ENCODE measurements at places on chromosomes 4 and X. TPM values are rescaled to one million over a fixed set of nuclear protein-coding genes. Genes with fewer than 3 reads are reported as not detected.

Gene RAI2
- 1.4 TPM for total RNA-seq

Gene ART3
- total RNA-seq: 8.0 TPM

Gene BMPR1B
- total RNA-seq: 4.5 TPM

Gene PLP1
- 57.5 TPM for total RNA-seq

Gene TCEAL5
- total RNA-seq: 1.1 TPM

GRCh38 chr4:130511776-130512175, 1415.8 kb downstream of the C4orf33 start:
- DNase-seq: no peak

- DNase-seq: peak; percentile 0
Observed at GRCh38 chrX:105869701-105870100, 47.4 kb downstream of the NRK start.

DNA sequence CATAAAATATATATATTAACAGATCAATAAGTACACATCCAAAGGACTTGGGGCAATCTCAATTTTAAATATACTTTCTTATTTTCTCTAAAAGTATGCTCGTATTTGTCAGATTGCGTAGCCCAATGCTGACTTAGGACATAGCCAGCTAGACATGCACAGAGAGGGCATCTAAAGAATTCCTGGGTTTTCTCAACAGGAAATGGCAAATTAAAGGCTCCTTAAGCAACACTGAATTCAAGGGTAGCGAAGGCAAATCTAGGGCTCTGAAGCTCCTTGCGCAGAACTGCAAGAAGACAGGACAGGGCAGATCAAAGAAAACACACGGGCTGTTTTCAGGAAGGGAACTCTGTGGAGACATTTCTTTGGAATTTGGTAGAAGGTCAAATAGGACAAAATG, 94.6 kb upstream of the FTHL17 start:
- DNase-seq: no peak

DNA sequence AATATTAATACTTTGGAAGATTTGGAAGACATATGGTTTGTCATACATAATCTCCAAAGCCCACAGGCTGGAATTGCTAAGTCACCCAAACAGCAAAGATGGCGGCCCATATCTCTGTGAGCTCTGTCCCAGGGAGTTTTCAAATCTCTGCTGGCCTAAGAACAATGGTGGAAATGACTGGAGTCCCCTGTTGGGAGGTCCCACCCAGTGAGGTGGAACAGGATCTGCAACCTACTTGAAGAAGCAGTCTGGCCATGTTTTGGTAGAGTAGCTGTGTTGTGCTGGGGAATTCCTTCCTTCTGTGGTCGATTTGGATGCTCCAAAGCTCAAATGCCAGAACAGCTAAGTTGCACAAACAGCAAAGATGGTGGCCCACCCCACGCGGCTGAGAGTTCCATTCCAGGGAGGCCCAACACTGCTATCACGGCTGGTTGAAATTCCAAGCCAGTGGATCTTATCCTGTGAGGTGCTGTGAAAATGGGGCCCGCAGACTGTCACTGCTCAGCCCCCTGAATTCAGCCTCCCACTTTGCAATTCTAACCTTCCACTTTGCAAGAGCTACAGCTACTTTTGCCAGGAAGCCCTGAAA, 3.2 kb upstream of the UGT2B7 start:
- no peak for DNase-seq

Gene SPATA18
- 5.7 TPM for total RNA-seq

DNA sequence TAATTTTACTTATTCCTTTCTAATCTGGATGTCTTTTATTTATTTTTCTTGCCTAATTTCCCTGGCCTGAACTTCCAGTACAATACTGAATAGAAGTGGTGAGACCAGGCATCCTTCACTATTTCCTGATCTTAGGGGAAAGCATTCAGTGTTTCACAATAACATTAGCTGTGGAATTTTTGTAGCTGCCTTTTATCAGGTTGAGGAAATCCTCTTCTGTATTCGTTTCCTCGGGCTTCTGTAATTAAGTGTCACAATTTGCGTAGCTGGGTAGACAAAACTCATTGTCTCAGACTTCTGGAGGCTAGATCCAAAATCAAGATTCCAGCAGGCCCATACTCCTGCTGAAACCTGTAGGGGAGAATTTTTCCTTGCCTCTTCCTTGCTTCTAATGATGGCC, 598.4 kb upstream of the FTHL17 start:
- no peak for DNase-seq

- no peak for DNase-seq
Observed at GRCh38 chr4:155552180-155552579, 114.5 kb upstream of the GUCY1A1 start.

GRCh38 chrX:130827648-130828047, 75.4 kb downstream of the ENOX2 start:
- DNase-seq: no peak

- DNase-seq: no peak
Observed at GRCh38 chr4:39655876-39656275, 17.2 kb upstream of the SMIM14 start.

DNA sequence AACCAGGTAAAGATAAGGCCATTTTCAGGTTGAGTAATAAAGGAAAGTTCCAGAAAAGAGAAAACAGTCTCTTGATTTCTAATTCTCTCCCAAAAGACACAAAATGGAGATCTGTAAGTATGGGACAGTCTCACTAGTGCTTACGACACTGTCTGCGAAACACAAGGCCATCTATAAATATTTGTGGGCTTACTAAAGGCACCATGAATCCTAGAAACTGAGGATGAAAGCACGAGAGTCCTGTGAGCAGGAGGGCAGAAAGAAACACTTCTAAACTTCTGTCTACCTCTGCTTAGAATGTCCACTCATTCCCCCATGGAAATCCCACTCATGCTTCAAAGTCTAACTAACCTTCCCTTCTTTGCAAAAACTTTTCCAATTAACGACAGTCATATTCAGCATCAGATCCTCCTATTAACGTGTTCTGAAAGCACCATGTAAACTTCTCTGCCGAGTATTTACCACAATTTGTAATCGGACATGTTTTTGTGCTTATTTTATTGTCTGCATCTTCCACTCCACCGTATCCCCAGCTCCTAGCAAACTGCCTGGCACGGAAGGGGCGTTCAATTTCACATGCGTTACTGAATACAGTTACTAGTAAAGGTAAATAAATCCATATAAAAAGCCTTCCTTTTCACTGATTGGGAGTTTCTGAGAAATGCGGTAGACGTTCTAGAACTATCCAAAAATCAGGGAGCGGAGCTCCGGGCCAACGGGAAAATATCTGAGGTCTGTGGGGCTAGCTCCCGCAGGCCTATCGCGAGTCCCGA, 665 bp downstream of the PSMD10 start:
- DNase-seq: no peak

DNA sequence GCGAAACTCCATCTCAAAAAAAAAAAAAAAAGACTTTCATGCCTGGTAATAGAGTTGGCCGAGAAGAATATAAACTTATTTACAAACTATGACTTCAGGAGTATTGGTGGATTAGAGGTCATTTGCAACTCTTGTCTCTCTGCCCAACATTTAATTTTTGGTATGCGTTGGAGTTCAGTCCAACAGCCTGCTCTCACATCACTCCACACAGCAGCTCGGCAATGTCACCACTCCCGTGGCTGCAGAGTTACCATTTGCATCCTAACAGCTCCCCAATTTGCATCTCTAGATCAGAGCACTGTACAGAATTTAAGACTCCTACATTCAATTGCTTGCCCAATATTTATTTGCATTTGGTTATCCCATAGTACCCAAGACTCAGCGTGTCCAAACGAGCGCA, 40.9 kb upstream of the AP1AR start:
- no peak for DNase-seq

Gene CLDN22
- not detected for total RNA-seq

Gene STAP1
- 0.30 TPM for total RNA-seq

DNA sequence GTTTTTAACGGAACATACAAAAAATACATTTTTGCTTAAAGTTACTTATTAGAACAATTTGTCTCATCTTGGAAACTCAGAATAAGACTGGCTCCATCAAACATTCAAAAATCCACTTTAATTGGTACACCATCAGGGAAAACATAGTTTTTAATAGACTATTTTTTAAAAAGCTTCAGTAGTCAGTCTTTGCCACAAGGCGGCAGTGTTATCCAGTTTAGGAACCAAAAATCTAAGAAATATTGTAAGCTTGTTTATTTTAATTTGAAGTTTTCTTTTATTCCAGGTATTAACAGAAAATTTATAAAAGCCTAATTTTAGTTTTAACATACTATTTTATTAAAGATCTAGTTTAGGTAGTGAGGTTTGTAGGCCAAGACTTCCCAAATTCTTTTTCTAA, 107.7 kb downstream of the APOOL start:
- no peak for DNase-seq

GRCh38 chr4:115149106-115149505, 35.7 kb upstream of the NDST4 start:
- DNase-seq: no peak

DNA sequence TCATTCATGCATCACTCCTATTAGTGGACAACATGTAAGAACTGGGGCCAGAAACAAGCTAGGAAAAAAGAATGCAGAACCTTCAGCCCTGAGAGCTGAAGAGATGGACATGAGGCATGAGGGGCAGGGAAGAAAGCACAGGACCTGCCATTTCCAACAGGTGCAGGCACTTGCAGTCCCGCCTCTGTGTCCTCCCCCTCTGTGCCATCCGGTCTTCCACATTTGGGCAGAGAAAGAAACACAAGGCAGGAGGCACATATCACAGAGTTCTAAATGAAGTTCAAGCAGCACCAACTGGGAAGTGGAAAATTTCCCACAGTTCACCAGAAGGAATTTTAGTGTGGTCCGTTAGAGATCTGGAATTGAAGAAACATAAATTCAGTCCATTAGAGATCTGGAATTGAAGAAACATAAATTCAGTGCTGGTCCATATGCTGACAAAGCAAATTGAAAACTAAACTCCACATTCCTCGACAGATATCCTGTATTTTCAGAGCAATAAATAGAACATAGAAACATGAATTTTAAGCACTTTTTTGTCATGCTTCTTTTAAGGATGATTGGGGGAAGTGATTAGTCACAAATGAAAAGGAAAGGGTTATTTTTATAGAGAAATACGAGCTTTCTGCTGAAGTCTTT, 57.2 kb upstream of the DAPP1 start:
- no peak for DNase-seq

GRCh38 chr4:56255820-56256219, 131.5 kb downstream of the AASDH start:
- no peak for DNase-seq

Gene DMP1
- not detected for total RNA-seq

DNA sequence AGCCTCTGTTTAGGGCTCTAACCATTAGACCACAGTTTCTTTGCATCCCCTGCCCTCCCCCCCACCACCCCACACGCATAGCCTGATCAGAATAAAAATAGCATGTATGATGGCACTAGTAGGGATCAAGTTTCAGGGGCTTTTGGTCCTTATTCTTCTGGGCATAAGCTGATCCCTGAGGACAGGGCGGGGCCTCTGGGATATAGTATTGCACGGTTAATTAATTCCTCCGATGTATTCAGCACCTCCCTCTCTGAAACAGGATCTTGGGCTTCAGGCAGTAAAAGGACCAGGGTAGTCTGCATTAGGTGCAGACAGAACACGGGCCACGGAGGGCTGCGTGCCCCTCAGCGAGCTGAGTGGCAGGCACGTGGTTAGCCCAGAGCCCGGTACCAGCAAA, 57.1 kb downstream of the ELF4 start:
- no peak for DNase-seq

Gene ZNF157
- total RNA-seq: 0.49 TPM

GRCh38 chrX:148316446-148316845, 184.0 kb upstream of the AFF2 start:
- no peak for DNase-seq

DNA sequence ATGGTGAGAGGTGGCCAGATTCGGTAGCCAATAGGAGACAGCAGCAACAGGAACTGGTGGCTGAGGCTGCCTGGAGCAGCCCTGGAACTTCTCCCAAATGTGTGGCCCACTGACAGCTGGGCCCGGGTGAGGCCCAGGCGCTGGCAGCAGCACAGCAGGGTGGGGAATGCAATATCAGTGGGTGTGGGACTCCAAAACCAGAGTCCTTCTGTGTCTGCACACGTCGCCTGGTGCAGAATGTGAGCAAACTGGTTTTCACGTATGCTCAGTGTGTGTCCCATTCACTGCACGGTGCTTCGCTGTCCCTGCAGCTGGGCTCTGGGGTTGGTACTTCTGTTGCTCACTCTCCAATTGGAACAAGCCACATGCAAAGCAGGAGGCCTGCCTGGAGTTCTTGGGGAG, 14.4 kb upstream of the CENPU start:
- DNase-seq: peak; percentile 48

Gene SATL1
- 0.20 TPM for total RNA-seq

- DNase-seq: no peak
Observed at GRCh38 chr4:56863441-56864139, 42.1 kb upstream of the SPINK2 start.

- no peak for DNase-seq
Observed at GRCh38 chrX:140292961-140293360, 211.9 kb downstream of the SOX3 start.

Gene CCNA2
- total RNA-seq: 18.4 TPM

DNA sequence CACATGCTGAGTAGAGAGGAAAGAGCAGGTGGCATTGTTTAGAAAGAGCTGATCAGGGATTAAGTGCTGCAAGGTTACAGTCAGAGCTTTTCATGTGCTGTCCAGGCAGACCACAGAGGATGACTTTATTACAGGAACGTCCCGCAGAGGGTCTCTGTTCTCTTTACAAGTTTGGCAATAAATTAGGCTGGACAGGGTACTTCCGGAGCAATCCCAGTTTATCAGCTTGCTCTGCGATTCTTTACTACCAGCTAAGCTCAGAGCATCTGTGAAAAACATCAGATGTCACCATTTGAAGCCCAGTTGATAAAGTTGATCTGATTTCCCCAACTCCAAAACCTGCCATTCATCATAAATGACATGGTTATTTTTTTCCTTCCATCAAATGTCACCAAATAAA, 633.1 kb downstream of the NLGN4X start:
- DNase-seq: no peak

DNA sequence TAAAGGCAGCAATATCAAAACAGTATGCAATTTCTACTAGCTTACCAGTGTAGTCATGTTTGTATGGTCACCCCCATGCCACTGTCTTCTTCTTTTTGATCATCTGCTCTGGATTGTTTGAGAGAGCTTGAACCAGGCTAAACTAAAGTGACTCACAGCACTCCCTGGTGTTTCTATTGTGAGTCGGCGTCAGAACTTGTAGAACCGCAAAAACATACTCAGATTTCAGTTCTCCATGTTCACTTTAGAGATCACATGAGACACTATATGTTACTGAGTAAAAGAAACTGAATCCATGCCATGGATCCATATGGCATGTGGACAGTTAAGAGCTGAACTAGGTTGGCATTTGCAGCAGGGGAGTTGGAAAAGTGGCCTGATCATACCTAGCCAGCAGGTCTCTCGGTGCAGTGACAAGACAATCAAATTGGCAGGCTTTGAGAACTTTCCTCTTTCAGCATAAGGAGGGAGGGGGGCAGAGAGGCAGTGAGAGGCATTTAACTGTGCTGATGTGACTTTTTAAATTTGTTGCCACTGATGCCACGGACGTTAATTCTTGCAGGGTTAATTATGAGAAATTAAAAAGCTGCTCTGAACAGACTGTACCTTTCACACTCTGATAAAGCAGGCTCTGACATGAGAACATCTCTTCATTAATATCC, 88.4 kb downstream of the AFF2 start:
- DNase-seq: no peak

Gene SPANXN4
- not detected for total RNA-seq

GRCh38 chrX:136626237-136626636, 21.7 kb upstream of the CD40LG start:
- no peak for DNase-seq

GRCh38 chr4:46909078-46909477, at the start of gene COX7B2:
Gene COX7B2 (minus strand): TSS chr4:46909245. CDS start chr4:46735192, 174,053 bp downstream.
- no peak for DNase-seq

Gene WDR44
- 14.0 TPM for total RNA-seq

- no peak for DNase-seq
Observed at GRCh38 chrX:110145854-110146253, 142.9 kb downstream of the TMEM164 start.

GRCh38 chr4:108172753-108173598, 4.2 kb upstream of the LEF1 start:
- peak; percentile 81 for DNase-seq

Measured in skin of body (tissue), 3 donors.